ENCODE measurements at places on chromosomes 12 and 14.

DNA sequence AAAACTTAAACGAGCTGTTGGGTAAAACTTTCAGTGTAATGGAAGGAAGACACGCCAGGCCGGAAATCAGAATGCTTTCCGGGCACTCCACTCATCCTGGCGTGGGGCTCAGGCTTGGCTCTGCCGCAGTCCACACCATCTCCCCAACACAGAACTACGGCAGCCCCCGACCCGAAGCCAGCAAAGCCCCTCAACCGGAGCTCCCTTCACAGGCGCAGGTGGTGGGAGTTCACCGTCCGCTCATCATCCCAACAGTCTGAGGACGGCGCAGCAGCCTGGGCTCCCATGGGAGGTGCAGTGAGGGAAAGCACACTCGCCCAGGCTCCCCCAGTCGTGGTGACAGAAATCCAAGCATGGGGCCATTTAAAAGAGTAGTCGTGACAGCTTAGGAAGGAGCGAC lies 11.0 kb upstream of the MMP17 start:
- no peak for DNase-seq

DNA sequence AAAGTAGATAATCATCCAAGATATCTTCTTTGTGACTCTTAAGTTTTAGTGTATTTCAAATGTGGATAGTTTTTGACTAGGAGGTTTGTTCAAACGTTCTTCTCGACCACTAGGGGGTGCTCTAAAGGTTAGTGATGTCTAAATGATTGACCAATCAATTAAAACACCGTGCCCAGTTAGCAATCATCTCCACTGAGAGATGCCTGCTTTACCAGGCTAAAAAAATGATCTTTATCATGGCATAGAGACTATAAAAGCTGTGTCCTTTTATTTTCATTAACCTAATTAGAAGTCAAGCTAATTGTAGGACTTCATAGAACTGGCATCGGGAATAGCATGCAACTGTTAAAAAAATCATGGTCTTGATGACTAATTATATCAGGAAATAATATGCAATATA lies 153.9 kb downstream of the PRKCH start:
- DNase-seq = no peak

DNA sequence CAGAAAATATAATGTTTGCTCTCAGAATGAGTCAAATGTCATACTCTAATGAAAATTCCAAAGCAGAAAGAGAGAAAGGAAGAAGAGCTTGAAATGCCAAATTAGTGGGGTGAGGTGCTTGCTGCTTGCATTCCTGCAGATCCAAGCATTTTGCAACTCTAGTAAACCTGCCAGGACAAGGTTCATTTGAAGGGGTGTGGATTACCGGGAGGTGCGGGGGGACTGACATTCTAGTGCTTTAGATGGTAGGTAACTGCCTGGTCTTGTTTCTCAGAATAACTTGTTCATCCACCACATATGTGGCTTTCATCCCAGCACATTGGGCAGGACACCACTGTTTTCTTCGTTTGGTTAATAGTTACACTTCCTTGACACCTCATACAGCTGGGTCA lies 144.4 kb downstream of the AKAP6 start:
- no peak for DNase-seq

DNA sequence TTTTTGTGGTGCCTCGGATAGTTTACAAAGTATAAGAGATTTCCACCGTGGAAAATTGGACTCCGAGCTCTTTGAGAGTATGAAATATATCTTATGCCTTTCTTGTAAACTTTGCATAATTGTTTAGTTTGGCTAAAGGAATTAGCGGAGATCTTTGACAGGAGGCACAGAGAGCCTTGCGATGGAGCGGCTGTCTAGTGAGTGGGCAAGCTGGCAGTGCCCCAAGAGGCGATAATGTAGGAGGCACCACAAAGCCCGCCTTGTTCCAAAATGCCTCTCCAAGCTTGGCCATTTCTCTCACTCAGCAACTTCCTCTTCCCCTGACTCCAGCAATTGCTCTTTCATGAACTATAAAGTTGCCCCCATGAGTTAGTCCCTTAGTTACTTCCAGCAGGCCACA lies 270.1 kb upstream of the PRICKLE1 start:
- no peak for DNase-seq

- DNase-seq = no peak
These were observed 147.6 kb downstream of the DPF3 start for GRCh38 chr14:72745991-72746980.

DNA sequence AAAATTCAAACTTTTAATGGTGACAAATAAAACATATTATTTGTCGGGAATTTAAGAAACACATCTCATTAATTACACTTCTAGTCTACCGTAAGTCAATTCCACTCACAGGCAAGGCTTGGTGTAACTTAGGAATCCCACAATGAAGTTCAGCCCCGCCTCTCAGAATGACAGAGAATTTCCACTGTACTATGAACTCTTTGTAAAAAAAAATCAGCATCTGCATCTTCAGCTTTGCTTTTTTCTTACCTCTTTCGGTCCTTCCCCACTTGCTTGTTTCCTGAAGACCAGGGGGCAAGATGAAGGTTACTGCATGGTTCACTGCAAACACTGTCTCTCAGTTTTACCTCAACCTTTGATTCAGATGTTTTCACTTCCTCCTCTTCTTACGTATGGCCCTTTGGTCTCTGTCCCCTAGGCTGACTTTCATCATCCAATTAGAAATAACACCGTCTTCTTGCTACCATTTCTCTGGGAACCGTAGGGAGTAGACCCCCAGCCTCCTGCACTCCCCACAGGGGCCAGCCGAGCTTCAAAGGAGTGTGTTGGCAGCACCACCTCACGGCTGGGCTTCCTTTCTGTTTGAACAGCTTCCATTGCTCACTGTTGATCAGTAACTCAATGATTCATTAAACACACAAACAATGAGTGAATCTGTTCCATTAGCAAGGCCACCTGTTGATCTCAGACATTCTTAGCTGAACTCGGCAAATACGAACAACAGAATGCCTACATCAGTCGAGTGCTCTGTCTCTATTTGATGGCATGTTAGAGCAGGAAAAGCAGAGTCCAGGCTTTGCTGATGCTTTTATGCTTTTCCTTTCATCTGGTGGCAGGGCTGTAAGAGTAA lies 343.0 kb downstream of the BMP4 start:
- no peak for DNase-seq

- DNase-seq = no peak
These were observed 39.6 kb downstream of the CRY1 start for GRCh38 chr12:107053709-107054108.

- no peak for DNase-seq
These were observed at the start of gene IL23A for GRCh38 chr12:56338308-56339157. Gene IL23A (plus strand): TSS chr12:56338884. CDS start chr12:56339045, 161 bp downstream.

DNA sequence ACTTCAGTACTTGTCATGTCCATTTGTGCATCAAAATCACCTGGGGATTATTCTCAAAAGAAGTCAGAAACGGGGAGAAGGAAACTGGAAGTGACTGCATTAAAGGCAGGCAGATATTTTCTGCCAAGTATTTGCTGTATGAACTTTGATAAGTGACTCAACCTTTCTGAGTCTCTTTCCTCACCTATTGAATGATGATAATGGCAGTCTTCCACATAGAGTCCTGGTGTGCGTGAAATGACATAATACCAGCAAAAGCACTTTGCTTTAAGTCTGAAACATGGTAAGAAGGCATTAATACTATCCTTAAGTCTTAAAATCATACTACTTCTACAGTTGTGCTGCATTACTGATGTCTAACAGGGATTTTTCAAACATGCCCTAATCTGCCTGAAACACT lies 278.5 kb downstream of the ADAMTS20 start:
- no peak for DNase-seq

DNA sequence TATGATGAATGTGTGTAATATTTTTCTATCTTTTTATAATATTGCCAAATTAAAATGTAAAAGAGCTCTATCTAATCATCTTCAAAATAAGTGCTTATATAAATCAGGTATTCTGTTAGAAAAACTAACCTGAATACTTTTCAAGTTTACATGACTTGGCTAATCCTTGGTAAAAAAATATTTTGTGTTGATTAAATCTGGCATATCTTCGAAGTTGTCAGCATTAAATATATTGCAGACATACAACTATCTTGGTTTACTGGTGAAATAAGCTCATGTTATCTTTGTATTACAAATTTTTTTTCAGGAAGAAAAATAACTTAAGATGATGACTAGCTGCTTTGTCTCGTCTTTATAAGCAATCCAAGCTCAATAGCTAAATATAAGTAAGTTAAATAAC lies 39.6 kb downstream of the MGAT4C start:
- no peak for DNase-seq

Measured in SIG-M5 (cell line).